ENCODE measurements at places on chromosomes 3 and 15. TPM values are rescaled to one million over a fixed set of nuclear protein-coding genes. Genes with fewer than 3 reads are reported as not detected.

DNA sequence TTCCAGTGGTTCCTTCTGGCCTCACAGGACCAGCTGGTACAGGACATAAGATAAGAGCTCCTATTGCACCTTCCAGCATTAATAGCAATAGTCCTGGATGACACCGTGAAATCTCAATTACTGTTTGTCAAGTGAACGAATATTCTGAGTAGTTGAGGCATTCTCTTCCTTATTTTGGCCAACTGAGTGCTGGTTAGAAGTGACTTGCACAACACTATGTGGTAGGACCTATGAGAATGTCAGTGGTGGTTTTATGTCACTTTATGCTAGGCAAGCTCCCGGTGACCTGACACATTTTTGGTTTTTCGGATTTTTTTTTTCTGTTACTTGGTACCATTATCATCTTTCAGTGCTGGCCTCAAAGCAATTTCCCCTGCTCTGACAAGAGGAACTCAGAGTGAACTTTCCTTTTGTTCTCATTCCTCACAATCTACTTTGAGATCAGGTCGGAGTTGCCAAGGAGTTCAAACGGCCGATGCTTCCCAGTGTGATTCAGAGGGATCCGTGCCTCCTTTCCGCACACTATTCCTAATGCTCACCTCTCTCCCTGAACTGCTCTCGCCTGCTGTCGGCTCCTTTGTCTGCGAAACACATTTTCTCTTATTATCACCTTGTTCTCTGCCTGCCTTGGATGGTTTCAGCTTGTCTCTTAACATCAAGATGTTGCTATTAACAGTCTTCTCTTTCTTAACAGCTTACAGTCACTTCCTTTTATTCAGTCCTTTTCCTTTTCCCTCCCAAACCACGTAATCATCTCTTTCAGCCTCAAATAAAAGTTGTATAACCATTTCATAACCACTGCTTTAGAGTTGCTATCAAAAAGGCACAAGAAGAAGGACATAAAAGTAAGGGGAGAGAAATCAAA lies 35.8 kb downstream of the QTRT2 start:
- no peak for DNase-seq

GRCh38 chr3:69462022-69462825 lies 76.3 kb upstream of the FRMD4B start:
- no peak for DNase-seq

DNA sequence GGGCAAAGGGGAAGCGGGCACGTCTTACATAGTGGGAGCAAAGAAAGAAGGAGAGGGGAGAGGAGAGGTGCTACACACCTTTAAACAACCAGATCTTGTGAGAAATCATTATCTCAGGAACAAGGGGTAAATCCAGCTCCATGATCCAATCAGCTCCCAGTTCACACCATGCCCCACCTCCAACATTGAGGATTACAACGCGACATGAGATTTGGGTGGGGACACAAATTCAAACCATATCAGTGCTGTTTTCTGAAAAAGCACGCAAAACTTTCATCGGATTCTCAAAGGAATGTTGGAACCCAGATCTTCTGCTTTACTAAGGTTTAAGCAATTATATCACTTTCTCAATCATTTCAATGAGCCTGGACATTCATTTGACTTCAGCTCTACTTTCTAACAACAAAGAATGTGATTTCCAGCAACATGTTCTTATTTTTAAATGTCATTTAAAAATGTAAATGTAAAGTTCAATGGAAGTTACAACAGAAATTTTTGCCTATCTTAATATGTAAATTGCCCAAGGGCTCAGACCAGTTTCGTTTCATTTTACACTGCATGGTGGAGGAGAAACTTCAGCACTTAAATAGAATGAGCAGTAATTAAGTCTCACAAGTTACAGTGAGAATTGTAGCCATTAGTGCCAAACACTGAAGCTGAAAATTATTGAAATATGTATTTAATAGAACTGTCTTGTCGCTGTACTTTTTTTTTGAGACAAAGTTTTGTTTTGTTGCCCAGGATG lies 8.4 kb upstream of the CCDC54 start:
- DNase-seq, result no peak

DNA sequence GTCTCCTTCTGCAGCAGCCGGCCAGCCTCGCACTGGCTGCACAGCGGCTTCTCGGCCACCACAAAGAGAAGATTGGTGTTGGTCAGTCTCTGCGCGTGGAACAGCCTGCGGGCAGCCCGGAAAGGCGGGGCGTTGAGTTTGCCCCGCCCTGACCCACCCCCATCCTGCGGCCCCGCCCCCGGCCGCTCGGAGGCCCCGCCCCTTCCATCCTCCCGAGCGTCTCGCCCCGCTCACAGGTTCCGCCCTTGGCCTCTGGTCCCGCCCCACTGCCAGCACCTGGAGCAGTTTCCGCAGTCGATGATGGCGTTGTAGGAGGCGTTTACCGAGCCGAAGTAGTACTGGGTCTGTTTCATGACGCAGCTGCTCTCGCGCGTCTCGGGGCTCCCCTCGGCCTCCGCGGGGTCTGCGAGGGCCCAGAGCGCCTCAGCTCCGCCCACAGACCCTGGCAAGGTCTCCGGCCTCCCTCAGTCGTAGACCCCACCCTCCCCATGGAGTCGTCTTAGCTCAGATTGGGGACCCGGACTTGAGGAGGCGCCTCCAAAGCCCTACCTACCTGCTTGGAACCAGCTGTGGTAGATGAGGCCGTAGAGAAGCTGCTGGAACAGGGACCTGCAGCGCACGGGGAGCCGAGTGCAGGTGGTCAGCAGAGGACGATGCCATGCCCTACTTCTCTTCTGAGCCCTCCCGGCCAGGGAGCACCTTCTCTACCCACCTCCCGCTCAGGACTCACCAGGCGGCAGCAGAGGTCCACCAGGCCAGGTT lies 5.9 kb upstream of the TMEM115 start:
- DNase-seq, result peak; percentile 95

DNA sequence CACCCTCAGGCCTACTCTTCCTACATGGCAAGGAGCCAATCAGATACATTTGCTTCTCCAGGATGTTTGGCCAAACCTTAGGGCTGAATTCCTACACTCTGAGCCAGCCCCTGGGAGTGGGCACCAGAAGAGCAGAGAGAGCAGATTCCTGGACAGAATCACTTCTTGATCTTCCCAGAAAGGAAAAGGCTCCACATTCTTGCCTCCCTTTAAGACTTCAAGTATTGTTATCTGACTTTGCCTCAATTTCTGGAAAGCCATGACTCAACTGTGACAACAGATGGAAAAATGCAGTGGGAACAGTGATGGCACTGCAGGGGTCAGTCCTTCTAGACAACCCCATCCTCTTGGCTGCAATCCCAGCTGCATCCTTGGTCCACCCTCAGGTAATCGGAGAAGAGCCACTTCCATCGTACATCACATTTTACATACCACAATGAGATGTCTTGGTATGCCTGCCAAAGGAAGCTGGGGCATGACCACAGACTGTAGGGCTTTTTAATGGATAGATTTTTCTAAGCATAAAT lies 21.0 kb downstream of the SLCO2A1 start:
- DNase-seq, result no peak

GRCh38 chr15:85964471-85964870 lies 115.2 kb upstream of the AGBL1 start:
- DNase-seq, result no peak

DNA sequence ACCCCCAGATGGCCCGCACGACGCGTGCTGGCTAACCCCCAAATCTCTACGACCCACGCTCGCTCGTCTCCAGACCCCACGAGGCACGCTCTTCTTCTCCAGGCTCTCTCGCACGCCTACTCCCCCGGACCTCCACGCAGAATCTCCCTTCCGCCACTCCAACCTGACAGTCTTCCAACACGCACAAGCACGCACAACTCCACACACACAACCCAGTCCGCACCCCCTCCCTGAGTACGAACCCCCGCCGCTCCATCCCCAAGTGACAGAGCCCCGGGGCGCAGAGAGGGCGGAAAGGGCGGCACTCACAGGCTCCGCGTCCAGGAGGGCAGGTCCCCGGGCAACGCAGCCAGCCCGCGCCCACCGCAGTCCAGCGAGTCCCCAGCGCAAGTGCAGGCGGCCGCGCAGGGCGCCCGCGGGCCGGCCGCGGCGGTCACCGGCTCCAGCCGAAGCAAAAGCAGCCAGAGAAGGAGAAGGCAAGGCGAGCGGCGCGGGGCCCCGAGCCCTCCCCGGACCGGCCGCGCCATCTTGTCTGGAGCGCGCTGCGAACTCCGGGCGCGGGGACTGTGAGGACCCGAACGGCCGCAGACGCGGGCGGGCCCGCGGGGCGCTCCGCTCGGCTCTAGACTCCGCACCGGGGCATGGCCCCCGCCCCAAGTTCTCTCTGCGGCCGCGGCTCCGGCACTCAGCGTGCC lies 794 bp downstream of the LRIG1 start:
- DNase-seq, result peak; percentile 40

GRCh38 chr3:50219285-50219684 lies 14.2 kb downstream of the SLC38A3 start:
- DNase-seq, result no peak

GRCh38 chr15:93036951-93037819 lies 51.8 kb downstream of the RGMA start:
- no peak for DNase-seq

- DNase-seq, result no peak
These were observed 22.7 kb downstream of the SEC61A1 start for GRCh38 chr3:128074851-128075521.

- no peak for DNase-seq
These were observed 37.4 kb downstream of the SUSD5 start for GRCh38 chr3:33181229-33181628.

GRCh38 chr15:64624242-64624641 lies 151.1 kb downstream of the RBPMS2 start:
- DNase-seq, result no peak

- DNase-seq, result peak; percentile 17
These were observed 194.1 kb upstream of the ARHGEF26 start for GRCh38 chr3:153927107-153927506.

GRCh38 chr3:165507576-165507975 lies 311.4 kb upstream of the SLITRK3 start:
- no peak for DNase-seq

DNA sequence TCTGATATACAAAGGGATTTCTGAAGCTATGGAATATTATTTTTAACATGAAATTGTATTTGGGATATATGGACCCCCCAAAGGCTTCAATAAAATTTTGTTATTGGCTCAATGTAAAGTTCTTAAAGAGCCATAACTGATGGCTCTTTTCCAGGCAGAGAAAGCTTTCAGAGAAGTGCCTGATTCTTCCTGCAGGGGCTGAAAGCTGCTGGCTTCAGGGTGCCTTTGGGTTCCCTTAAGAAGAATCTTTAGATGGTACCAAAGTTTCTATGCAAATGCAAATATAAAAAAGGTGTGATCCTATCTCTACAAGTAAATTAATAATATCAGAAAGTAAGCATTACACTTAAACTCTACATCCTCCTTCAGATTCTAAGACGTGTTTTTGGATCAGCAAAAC lies 72.6 kb downstream of the NR2F2 start:
- no peak for DNase-seq

DNA sequence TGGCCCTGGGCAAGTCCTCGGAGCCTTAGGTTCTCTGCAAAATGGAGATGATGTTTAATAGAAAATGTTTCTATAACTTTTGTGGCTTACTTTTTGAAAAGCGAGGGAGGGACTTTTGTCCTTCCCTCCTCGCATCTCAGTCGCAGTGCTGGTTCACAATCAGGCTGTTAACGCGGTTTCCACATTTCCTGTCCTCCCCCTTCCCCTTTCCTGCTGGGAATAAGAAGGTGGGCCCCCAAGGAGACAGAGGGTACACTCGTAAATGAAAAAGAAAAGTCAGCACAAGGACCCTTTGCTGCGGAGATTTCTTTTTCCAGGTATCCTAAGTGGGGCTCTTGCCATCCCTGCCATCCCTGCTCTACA lies 29.5 kb downstream of the ARHGAP31 start:
- DNase-seq, result no peak

- DNase-seq, result no peak
These were observed 276.7 kb downstream of the CHL1 start for GRCh38 chr3:473033-473800.

- DNase-seq, result no peak
These were observed 45.1 kb upstream of the PLXND1 start for GRCh38 chr3:129651435-129652202.

GRCh38 chr15:48052946-48053345 lies 67.8 kb upstream of the SLC24A5 start:
- no peak for DNase-seq

DNA sequence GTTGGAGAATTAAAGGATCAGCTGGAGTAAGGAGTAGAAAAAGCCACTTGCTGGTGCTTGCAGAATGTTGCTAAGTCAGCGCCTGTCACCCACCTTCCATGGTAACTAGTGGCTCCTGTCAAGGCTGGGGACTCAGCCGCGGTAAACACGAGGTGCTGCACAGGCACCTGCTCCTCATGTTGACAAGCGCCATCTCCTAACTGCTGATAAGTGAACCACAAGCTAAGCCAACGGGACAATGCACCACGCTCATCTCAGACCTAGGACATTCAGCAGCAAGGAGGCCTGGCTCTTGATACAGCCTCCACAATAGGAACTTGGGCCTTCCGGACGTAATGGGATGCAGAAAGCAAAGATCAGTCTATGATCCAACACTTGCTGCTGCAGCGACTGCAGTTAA lies 264.4 kb downstream of the OCA2 start:
- no peak for DNase-seq

DNA sequence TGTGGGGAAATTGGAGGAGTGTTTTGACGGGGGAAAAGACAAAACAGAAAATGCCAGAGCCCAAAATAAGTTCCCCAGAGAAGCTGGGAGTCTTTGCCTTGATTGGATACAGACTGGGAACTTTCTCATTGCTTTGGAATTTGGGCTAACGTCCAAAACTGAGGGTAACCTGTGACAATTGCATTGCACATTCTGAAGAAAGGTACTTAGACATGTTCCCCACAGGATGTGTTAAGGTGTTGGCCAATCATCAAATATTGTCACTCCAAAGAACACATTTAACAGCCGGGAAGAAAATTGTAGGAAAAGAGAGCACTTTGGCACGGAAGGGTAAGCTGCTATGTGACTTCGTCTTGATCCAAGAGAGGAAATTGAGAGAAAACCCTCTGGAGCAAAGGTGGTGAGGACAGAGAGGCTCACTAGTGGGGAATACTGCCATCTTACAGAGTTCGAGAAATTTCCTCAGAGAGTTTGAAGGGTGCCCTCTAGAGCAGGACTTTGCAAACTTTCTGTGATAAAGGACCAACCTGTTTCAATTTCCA lies 619.5 kb upstream of the TBL1XR1 start:
- peak; percentile 4 for DNase-seq

DNA sequence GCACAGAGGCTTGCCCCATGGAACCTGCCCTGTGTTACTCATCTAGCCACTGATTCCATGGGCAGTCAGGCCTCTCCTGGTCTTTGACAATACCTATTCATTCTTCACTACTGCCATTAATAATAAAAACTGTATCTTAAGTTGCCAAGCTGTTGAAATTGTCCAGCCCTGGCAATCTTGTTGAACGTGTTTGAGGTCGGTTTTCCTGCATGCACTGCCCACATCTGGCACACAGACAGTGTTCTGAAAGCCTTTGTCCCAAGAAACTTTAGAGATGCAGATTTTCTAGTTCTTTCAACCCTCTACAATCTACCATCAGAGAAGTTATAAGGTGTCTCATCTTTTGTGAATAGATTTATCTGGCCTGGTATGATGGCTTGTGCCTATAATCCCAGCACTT lies 567.2 kb upstream of the NECTIN3 start:
- DNase-seq, result no peak

GRCh38 chr3:29409409-29409808 lies 128.5 kb downstream of the RBMS3 start:
- DNase-seq, result no peak

- no peak for DNase-seq
These were observed 205.4 kb downstream of the TLE3 start for GRCh38 chr15:69892351-69892750.

Gene LRCH3
- 52.6 TPM for total RNA-seq

Gene CELSR3
- 8.4 TPM for total RNA-seq

Gene CLDN16
- not detected for total RNA-seq

Gene RGMA
- total RNA-seq, result not detected

Gene MESP2
- total RNA-seq, result not detected

Gene SPINK8
- total RNA-seq, result not detected

Gene SLC6A11
- total RNA-seq, result not detected

Gene STIMATE
- 19.0 TPM for total RNA-seq

All from OCI-LY7 (cell line).